ENCODE measurements at places on chromosomes 7 and 10.

GRCh38 chr10:123848564-123849457 is 42.8 kb downstream of the CPXM2 start:
- no peak for DNase-seq

DNA sequence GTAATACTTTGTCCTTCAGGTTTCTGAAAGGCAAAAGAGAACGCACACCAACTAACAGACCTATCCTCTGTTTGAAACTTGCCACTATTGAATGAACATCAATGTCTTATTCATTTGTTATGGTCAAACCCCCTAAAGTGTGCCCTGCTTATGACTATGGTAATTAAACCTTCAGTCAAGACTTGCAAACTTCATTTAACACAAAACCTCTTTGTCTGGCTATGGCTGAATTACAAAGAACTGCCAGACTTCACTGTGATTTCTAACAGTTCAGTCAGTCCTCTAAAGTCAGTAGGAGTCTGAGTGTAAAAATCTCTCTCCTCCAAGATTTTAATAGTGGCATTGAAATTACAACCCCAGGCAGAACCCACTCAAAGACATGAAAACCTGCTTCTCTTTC is 702.5 kb upstream of the LRRN3 start:
- DNase-seq: no peak

GRCh38 chr7:122303531-122304318 is 825 bp downstream of the FEZF1 start:
- DNase-seq: no peak

DNA sequence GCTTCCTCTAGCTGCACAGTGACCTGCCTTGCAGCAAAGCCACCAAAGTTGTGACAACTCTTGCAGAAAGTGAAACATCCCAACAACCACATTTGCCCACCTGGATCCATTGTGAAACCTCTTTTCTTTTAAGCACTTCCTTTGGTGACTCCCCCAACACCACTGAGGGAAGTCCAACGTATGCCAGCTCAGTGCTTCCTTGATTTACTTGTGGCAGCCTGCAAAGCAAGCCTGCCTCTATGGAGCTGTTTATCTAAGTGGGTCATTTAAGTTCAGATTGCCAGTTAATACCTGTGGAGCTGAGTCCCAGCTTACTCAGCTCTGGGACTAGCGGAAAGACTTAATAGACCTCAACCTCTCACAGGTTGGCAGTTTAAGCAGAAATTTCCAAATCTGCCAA is 230.8 kb upstream of the GHITM start:
- no peak for DNase-seq

- no peak for DNase-seq
Observed at GRCh38 chr7:16261100-16261499, 160.2 kb downstream of the CRPPA start.

GRCh38 chr10:76719006-76719405 is 918.6 kb downstream of the KCNMA1 start:
- DNase-seq: no peak

DNA sequence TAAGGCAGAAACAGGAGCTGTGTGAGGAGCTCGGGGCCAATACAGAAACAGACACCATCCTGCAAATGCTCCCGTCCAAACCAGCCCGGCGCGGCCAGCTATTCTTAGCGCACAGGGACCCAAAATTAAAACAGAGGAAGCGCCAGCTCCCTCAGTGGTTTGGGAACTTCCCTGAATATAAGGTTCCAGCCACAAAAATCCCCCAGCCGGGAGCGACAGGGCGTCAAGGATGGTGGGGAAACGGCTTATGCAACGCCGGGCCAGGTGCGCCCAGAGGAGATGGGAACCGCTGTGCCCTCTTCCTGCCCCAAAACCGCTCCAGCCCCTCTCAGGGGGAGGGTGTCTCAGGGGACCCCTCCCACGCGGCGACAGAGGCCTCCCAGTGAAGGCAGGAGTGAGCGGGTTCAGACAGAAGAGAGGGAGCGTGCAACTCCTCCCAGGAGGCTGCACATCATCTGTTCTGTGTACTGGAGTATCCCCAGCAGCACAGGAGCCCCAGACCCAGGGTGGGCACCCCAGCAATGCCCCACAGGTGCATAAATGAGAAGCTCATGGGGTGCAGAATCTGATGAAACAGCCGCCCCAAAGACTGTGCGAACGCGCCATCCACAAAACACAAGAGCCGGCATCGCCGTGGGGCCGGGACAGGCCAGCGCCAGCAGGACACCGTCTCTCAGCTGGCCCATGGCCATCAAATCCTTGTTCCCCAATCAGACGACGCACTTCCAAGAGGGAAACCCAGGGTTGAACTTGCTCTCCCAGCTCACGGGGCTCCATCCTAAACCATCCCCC is 73.9 kb upstream of the PDGFA start:
- no peak for DNase-seq

GRCh38 chr10:126425032-126425431 is 36.8 kb upstream of the ADAM12 start:
- DNase-seq: no peak
